ENCODE measurements at places on chromosomes 1 and 21.

GRCh38 chr1:145782272-145783099 is 41.4 kb downstream of the RNF115 start:
- H3K4me1 ChIP-seq = peaks cover 27% of the 10 kb centered on the region
- H3K27ac ChIP-seq = peak overlapping the region; percentile 77
- no peak for DNase-seq
- no peak overlapping the region for H3K4me3 ChIP-seq

DNA sequence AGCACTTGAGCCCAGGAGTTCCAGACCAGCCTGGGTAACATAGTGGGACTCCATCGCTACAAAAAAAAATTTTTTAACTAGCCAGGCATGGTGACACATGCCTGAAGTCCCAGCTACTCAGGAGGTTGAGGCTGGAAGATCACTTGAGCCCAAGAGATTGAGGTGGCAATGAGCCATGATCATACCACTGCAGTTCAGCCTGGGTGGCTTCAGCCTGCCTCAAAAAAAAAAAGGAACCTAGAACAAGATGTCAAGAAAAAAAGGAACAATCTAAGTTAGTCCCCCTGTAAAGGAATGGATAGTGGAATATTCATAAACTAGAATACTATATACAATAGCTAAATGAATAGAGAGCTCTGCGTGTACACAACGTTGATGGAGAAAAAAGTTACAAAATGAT is 14.4 kb downstream of the NSL1 start:
- no peak overlapping the region for H3K27ac ChIP-seq
- DNase-seq = no peak
- H3K36me3 ChIP-seq = peaks cover 8% of the 10 kb centered on the region

- no peak for DNase-seq
- no peaks in the 10 kb centered on the region for H3K27me3 ChIP-seq
- no peaks in the 10 kb centered on the region for H3K36me3 ChIP-seq
- no peak overlapping the region for H3K27ac ChIP-seq
- no peaks in the 10 kb centered on the region for H3K4me1 ChIP-seq
- H3K4me3 ChIP-seq = no peak overlapping the region
Observed at GRCh38 chr1:222095606-222096475, 354.0 kb upstream of the DUSP10 start.

DNA sequence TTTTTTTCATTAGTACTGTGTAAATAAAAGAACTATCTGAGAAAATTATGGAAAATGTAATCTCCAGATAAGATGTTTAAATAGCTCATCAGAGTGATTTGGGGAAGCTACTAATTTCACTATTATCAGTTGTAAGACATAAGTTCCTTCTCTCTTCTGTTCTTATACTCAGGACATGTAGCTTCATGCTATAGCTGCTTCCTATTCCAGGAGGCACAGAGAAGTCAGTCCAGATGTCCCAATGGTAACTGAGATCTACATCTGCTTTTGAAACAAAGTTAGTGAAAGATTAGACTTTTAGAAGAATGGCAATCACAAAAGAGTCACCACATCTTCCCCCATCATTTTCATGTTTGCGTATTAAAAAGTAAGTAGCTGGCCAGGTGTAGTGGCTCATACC is 5.6 kb downstream of the MAP3K21 start:
- DNase-seq = no peak
- H3K4me1 ChIP-seq = peaks cover 5% of the 10 kb centered on the region
- H3K27ac ChIP-seq = no peak overlapping the region

- peaks cover 11% of the 10 kb centered on the region for H3K27me3 ChIP-seq
- no peak overlapping the region for H3K4me3 ChIP-seq
- H3K27ac ChIP-seq = no peak overlapping the region
- no peaks in the 10 kb centered on the region for H3K4me1 ChIP-seq
- DNase-seq = no peak
Observed at GRCh38 chr1:236687273-236687672, 974 bp downstream of the ACTN2 start.

GRCh38 chr1:204670152-204670927 is 15.2 kb downstream of the LRRN2 start:
- no peaks in the 10 kb centered on the region for H3K4me1 ChIP-seq
- H3K4me3 ChIP-seq = no peak overlapping the region
- H3K36me3 ChIP-seq = no peaks in the 10 kb centered on the region
- DNase-seq = no peak

GRCh38 chr1:74629283-74629682 is 44.3 kb downstream of the ERICH3 start:
- no peaks in the 10 kb centered on the region for H3K36me3 ChIP-seq
- H3K4me1 ChIP-seq = no peaks in the 10 kb centered on the region
- no peak overlapping the region for H3K27ac ChIP-seq
- DNase-seq = no peak
- no peak overlapping the region for H3K4me3 ChIP-seq

GRCh38 chr1:232767305-232768074 is 37.7 kb upstream of the MAP10 start:
- peak overlapping the region; percentile 41 for H3K27ac ChIP-seq
- H3K36me3 ChIP-seq = no peaks in the 10 kb centered on the region
- peaks cover 10% of the 10 kb centered on the region for H3K4me1 ChIP-seq

DNA sequence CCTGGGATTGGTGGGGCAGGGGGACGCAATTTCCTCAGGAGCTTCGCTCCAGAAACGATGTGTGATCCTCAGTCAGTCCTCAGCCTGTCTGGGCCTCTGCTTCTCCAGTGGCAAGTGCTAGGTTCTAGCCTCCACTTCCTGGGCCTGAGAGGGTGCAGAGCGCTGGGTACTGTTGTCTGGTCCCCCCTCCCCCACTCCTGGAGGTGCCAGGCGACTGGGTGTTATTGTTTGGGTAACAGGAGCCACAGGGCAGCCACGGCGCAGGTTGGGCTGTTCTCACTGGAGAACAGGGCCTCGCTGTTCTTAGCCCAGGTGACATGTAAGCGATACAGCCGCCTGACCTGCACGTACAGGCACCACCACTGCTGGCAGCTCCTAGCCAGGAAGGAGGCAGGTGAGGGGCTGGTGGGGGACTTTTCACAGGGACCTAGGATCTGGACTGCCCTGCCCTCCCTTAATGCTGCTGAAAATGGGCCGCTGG is 2.1 kb downstream of the RPS6KA1 start:
- peak overlapping the region; percentile 87 for H3K27ac ChIP-seq
- no peaks in the 10 kb centered on the region for H3K27me3 ChIP-seq
- H3K36me3 ChIP-seq = peaks cover 19% of the 10 kb centered on the region
- no peak for DNase-seq
- peaks cover 12% of the 10 kb centered on the region for H3K4me1 ChIP-seq

GRCh38 chr1:20167126-20167525 is 18.8 kb upstream of the UBXN10 start:
- H3K4me3 ChIP-seq = no peak overlapping the region
- no peaks in the 10 kb centered on the region for H3K36me3 ChIP-seq
- DNase-seq = no peak
- no peaks in the 10 kb centered on the region for H3K27me3 ChIP-seq
- peaks cover 8% of the 10 kb centered on the region for H3K4me1 ChIP-seq
- H3K27ac ChIP-seq = no peak overlapping the region

DNA sequence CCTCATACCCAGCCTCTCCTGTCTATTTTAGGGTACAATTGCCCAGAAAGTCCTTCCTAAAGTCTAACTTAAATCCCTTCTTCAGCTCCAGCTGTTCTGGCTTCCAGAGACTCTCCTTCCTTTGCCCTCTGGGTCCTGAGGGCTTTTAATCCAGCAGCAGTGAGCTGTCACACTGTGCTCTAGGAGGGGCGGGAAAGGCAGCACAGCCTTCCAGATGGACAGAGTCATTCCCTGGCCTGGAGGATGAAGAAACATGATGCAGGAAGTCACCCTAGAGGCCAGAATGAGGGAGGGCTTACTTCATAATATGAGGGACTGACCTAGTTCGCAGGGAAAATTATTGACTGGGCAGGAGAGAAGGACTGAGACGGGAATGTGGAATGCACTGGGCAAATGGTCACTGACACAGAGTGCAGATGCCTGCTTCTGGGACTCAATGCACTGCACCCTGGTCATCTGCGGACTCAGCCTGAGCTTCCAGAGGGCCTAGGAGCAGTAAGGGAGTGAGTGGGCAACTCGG is 1.3 kb downstream of the SH2D2A start:
- H3K4me3 ChIP-seq = no peak overlapping the region
- DNase-seq = no peak
- H3K36me3 ChIP-seq = no peaks in the 10 kb centered on the region

DNA sequence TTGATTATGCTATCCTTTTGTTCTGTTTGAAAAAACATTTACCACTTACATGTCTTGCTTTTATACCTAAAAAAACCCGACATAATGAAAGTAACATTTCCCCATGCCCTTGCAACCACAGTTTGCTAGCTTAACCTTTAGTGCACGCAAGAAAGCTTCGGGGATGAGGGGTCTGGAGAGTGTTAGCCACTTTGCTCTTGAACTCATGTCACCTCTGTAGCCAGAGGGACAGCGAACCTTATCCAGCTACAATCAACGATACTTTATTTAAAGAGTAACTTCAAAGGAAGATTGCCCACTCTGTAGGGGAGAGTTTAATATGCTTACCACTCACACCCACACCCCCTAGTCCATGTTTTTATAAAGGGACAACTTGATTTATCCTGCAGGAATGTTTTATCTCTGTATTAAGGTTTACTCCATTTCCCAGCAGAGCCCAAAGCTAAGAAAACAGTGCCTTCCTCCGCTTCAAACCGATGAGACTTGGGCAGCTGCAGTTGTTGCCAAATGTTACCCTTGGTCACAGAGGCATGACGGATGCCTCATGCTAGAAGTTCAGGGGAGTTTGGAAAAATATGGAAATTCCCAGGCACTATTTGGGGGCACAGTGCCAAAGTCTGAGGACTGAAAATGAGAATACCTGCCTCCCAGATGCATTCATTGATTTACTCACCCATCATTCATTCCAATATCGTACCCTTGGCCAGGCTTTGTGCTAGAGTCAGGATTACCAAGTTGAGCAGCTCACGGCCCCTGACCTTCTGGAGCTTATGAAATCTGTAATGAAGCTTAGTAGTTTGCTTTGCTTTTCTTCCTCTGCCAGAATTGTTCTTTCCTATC is 61.4 kb upstream of the VCAM1 start:
- H3K36me3 ChIP-seq = no peaks in the 10 kb centered on the region
- H3K4me3 ChIP-seq = no peak overlapping the region
- DNase-seq = no peak
- no peak overlapping the region for H3K27ac ChIP-seq
- H3K4me1 ChIP-seq = no peaks in the 10 kb centered on the region
- H3K27me3 ChIP-seq = peaks cover 15% of the 10 kb centered on the region

DNA sequence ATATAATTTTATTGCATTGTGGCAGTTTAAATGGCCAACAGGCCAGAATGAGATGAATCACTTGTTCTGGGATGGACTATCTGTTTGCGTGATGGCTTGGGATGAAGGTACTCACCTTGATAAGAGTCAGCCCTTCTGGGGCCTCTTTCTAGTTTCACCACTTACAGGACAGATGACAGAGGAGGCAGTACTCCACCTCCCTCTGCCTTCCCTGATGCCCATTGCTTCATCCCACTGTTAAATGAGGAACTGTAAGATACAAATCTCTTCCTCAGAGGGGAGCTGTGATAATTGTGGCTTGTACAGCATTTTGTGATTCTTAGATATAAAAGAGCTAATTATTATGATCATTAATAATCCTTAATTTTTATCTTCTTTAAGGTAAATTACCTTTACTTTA is 3.7 kb upstream of the TCHH start:
- H3K27ac ChIP-seq = no peak overlapping the region
- H3K27me3 ChIP-seq = peaks cover 58% of the 10 kb centered on the region
- H3K4me1 ChIP-seq = no peaks in the 10 kb centered on the region
- DNase-seq = no peak
- H3K36me3 ChIP-seq = no peaks in the 10 kb centered on the region

GRCh38 chr1:36754366-36754765 is 271.7 kb upstream of the CSF3R start:
- H3K4me1 ChIP-seq = no peaks in the 10 kb centered on the region
- no peak for DNase-seq
- no peak overlapping the region for H3K4me3 ChIP-seq
- H3K27me3 ChIP-seq = no peaks in the 10 kb centered on the region

GRCh38 chr1:30536530-30536929 is 186.9 kb downstream of the MATN1 start:
- no peak overlapping the region for H3K27ac ChIP-seq
- DNase-seq = no peak
- H3K4me1 ChIP-seq = no peaks in the 10 kb centered on the region
- H3K4me3 ChIP-seq = no peak overlapping the region
- no peaks in the 10 kb centered on the region for H3K27me3 ChIP-seq
- no peaks in the 10 kb centered on the region for H3K36me3 ChIP-seq

- no peak for DNase-seq
- no peaks in the 10 kb centered on the region for H3K36me3 ChIP-seq
- no peaks in the 10 kb centered on the region for H3K4me1 ChIP-seq
- H3K4me3 ChIP-seq = no peak overlapping the region
- no peak overlapping the region for H3K27ac ChIP-seq
- H3K27me3 ChIP-seq = no peaks in the 10 kb centered on the region
Observed at GRCh38 chr21:15379776-15380175, 315.0 kb upstream of the NRIP1 start.

DNA sequence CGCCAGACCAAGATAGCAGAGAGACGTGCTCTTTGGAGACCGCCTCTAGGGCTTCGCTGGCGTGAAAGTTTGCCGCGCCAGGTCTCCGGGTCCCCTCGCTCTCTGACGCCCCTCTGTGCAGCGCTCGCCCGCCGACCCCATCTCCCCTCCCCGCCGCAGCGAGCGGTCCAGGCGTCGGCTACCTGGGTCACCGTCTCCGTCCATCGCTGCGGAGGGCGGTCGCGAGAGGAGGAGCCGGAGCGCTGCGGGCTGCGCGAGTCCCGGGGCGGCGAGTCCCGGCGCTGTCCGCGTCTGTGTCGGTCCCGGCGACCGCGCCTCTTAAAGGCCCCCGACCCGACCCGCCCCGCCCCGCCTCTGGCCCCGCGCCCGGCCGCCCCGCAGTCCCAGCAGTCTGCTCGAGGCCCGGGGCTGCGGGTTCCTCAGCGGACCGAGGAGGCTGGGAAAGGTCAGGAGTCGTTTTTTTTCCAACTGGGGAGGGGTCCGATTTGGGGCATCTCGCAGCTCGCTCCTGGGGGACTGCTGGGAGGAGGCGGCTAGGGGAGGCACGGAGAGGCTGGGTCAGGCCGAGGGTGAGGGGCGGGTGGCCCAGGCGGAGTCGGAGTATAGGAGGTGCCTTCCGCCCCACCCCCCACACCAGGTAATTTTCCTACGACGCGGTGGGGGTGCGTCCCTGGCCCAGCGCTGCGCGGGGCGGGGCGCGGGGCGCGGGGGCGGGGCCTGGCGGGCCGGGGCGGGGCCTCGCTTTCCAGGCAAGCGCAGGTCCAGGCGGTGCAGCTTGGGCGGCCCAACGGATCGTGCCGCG is at the start of the genes FBXO2 and FBXO44:
FBXO2 (minus strand) TSS at position 293 of the 802 bp plus-strand sequence; CDS start at position 204, 89 bp downstream.
FBXO44 (plus strand) TSS at position 741 of the 802 bp plus-strand sequence. CDS start 959 bp downstream, outside the sequence.
- H3K27me3 ChIP-seq = no peaks in the 10 kb centered on the region
- H3K4me3 ChIP-seq = peak within 1 kb of the TSS; percentile 47
- DNase-seq = no peak
- peaks cover 32% of the 10 kb centered on the region for H3K36me3 ChIP-seq
- H3K4me1 ChIP-seq = no peaks in the 10 kb centered on the region
- H3K27ac ChIP-seq = peak within 1 kb of the TSS; percentile 81

DNA sequence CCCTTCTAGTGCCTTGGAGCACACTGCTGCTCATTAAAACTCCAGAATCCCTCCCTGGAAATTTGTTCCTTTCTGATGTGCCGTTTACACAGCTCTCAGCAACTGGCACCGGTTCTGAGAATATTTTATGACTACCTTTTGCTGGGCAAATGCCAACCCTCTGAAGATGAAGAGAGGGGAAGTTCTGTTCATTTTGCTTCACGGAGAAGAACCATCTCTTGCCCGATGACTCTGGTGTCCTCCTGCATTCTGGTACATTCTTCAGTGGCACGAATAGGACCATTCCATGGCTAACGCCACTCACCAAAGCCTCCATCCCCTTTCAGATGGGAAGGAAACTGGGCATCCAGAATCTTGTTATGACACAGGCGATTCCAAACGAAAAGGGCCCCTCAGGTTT is 96.2 kb upstream of the SIM2 start:
- no peaks in the 10 kb centered on the region for H3K4me1 ChIP-seq
- no peak overlapping the region for H3K4me3 ChIP-seq
- H3K36me3 ChIP-seq = no peaks in the 10 kb centered on the region
- no peaks in the 10 kb centered on the region for H3K27me3 ChIP-seq
- H3K27ac ChIP-seq = no peak overlapping the region

Data from RWPE2 (cell line).